ENCODE measurements at places on chromosomes 4 and X.

GRCh38 chrX:2664502-2664901 lies 26.6 kb upstream of the CD99 start:
- no peak for DNase-seq

DNA sequence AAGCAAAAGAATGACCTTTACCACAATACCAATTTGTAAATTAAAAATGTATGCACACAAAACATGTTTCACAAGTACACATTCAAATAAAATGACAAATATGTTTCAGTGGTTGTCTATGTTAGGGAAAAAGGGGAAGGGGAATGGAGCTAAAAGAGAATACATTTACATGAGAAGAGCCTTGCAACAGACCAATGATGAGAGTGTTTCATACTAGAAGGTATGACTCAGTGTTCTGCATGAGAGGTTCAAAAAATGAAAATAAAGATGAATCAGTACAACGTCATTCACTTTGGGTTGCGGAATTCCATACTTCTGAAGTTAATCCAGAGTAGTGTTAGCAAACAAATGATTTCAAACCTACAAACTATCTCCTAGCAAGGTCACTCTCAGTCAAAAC lies 51.7 kb downstream of the RPGR start:
- no peak for DNase-seq

DNA sequence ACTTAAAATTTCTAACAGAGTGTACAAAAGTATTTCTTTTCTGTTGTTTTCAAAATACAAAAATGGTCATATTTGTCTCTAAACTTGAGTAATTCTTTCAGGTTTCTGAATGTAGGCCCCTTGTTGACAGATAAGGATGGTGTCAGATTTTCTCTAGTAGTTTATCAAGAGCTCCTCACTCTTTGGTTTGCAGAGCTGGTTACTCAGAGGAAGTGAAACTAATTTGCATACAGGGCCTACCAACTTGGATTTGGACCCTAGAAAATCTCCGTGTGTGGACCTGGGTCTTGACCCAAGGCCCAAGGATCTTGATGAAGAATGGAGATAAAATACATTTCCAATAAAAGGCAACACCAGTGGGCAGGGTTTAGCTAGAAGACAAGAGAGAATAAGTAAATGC lies 433 bp upstream of the ADH6 start:
- DNase-seq = no peak

DNA sequence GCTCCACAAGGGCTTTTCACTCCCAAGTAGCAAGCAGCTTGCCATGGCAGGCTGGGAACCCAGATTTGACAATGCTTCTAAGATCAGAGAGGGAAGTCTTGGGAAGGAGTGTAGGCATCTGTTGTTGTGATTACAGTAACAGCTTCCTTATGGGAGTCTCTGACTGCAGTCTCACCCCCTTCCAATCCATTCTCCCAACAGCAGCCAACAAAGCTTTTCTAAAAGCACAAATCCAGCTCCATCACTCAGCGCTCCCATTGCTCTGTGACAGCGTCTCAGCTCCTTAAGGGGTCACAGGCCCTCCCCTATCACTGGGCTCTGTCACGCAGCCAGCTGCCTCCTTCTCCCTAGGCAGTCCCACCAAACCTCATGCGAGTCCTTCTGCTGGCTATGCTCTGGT lies 7.1 kb downstream of the IGFBP7 start:
- no peak for DNase-seq

- no peak for DNase-seq
Measured at GRCh38 chrX:57417827-57418226, 131.3 kb downstream of the FAAH2 start.

DNA sequence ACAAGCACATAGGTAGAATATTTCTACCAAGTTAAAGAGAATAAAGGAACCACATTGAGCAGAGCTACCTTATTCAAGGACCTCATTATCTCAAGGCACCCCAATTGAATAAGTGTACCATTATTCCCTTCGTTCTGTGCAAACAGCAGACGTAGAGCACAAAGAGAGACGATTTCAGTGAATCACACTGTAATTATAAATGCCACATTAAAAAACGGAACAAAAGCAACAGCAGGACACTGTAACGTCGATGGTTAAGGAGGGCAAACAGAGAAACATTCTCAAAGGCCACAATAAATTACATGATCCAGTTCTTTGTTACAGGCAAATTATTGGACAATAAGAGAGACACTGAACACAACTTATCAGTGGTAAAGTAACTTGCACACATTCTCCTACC lies 644.1 kb upstream of the TENM3 start:
- DNase-seq = no peak

DNA sequence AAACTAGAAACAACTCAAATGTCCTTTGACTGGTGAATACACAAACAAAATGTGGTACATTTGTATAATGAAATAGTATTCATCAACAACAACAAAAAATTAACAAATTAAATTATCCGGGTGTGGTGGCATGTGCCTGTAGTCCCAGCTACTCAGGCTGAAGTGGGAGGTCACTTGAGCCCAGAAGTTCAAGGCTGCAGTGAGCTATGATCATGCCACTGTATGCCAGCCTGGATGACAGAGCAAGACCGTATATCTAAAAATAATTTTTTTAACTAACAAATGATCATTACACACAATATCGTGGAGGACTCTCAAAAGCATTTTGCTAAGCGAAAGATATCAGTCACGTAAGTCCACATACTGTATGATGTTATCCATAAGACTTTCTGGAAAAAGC lies 71.6 kb upstream of the SORBS2 start:
- no peak for DNase-seq

DNA sequence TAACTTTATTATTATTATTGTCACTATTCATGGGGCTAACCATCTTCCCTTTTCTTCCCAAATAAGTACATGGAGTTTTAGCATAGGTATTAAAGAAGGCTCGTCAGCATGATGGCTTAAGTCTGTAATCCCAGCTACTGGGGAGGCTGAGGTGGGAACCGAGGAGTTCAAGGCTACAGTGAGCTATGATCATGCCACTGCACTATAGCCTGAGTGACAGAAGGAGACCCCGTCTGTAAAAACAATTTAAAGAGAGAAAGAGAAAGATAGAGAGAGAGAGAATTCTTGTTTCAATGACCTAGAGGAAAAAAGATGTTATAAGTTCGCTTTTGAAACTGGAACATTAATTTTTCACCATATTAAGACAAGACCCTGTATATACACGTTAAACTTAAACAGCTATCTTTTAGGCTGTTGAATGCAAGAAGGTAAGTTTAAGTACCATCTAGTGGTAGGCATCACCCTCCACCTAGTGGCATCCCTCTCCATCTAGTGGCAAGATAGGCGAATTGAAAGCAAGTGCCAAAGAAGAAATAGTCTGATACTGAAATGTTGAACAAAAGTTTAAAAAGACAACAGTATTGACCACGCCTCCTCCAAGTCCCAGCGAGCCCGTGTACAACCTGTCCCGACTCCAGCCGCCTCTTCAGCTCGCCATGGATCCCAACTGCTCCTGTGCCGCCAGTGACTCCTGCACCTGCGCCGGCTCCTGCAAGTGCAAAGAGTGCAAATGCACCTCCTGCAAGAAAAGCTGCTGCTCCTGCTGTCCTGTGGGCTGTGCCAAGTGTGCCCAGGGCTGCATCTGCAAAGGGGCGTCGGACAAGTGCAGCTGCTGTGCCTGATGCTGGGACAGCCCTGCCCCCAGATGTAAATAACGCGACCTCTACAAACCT lies 26.0 kb upstream of the YTHDC1 start:
- peak; percentile 24 for DNase-seq

- DNase-seq = no peak
Measured at GRCh38 chr4:4969298-4969697, 50.0 kb downstream of the CYTL1 start.

- DNase-seq = no peak
Measured at GRCh38 chr4:1898681-1899080, 27.5 kb downstream of the NSD2 start.

- DNase-seq = no peak
Measured at GRCh38 chr4:17358241-17358640, 153.6 kb downstream of the QDPR start.

- DNase-seq = no peak
Measured at GRCh38 chrX:19791562-19791961, 95.8 kb downstream of the SH3KBP1 start.

DNA sequence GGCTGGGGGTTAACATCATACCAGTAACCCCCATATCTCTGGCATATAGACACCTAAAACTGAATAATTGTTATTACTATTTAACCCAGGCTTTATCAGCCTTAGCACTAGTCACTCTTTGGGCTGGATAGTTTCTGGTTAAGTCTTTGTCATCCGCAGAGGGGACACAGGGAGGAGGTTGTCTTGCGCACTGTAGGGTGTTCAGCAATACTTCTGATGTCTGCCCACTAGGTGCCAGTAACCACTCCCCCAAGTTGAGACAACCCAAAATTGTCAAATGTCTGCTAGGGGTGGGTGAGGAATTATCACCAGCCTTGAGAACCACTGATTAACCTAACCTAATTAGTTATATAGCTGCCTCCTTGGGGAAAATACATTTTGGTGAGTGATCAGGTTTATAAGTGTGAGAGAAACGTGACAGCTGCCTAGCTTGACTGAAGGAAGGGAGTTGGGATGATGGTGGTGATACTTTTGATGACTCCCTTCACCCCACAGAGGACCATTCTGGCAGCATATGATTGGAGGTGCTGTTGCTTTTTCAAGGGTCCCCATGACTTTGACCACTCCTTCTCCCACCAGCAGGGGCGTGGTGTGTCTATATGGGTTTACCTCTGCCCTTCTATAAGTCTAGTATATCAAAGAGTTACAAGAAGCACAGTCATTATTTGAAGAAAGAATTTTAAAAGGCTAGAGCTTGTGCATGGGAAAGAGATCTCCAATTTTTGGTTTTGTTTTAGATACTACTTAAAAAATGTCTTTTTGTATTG lies 140.9 kb downstream of the STIM2 start:
- no peak for DNase-seq

- DNase-seq = no peak
Measured at GRCh38 chrX:40863671-40864070, 128.3 kb upstream of the MED14 start.

GRCh38 chr4:63607169-63607872 lies 801.9 kb downstream of the TECRL start:
- no peak for DNase-seq

GRCh38 chrX:148610328-148610698 lies 109.9 kb downstream of the AFF2 start:
- DNase-seq = no peak

DNA sequence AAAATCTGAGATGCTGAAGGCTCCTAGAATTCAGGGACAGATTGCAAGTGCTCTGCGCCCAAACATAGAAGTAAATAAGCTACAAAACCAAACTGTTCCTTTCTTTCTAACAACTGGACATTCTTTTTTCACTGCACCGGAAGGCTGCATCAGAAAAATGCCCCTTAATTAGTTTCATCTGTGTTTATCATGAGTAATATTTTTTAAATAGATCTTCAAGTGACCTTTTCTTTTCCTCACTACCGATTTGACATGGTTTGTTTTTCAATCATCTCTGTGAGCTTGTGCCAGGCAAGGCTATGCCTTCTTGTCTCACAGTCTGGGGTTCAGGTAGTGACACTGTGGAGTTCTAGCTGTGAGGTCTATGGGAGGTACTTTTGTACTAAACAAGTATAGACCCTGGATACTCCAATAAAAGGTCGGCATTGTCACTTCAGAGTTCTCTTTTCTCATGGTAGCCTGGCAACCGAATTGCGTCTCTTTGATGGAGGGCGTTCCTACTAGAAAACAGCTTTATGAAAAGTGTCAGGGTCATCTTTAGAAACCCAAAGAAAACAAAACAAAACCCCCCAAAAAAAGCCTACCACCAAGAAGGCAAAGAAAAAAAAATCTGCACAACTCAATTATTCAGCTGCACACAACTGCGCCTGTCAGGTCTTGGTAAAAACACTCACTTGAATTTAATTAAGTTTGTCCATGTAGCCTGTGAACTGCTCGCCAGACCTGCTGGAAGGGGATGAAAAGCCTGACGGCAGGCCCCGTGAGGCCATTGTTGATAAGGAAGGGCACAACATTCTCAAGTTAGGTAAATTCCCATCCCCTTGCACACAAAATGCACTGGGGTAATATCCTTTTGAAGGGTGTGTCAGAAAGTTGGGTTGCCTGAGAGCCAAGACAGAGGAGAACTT lies 22.8 kb upstream of the ADAMTS3 start:
- DNase-seq = no peak

DNA sequence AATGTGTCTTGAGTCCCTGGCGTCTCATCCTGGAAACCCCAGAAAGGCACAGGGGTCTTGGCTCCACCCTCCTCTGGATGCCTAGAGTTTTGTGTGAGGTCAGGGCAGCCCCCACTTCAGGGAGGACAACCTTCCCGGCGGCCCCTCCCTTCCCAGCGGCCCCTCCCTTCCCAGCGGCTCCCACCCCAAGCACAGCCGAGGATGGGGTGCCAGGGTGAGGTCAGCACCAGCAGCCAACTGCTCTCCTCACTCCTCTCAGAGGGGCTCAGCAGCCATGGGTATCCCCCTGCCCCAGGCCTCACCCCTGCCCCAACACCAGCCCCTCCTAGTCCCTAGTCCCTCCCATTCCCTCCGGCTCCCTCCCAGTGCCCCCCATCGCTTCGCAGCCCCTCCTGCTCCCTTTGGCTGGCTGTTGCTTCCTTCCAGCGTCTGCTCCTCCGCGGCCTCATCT lies 17.4 kb downstream of the DGKQ start:
- DNase-seq = no peak
